T-helper 9 cell (primary cell): ENCODE measurements at places on chromosomes 12 and 14.

DNA sequence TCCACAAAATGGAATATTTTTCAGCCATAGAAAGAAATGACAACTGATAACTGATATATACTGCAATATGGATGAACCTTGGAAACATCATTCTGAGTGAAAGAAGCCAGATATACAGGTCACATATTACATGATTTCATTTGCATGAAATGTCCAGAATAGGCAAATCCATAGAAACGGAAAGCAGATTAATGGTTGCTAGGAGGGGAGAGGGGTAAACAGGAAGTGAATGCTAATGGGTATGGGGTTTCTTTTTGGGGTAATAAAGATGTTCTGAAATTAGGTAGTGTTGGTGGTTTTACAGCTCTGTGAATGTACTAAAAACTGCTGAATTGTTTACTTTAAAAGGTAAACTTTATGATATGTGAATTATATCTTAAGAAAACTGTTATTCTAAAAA lies 6.5 kb downstream of the RAD51AP1 start:
- no peak for DNase-seq

GRCh38 chr12:13116259-13116658 lies 12.8 kb upstream of the GSG1 start:
- no peak for DNase-seq

DNA sequence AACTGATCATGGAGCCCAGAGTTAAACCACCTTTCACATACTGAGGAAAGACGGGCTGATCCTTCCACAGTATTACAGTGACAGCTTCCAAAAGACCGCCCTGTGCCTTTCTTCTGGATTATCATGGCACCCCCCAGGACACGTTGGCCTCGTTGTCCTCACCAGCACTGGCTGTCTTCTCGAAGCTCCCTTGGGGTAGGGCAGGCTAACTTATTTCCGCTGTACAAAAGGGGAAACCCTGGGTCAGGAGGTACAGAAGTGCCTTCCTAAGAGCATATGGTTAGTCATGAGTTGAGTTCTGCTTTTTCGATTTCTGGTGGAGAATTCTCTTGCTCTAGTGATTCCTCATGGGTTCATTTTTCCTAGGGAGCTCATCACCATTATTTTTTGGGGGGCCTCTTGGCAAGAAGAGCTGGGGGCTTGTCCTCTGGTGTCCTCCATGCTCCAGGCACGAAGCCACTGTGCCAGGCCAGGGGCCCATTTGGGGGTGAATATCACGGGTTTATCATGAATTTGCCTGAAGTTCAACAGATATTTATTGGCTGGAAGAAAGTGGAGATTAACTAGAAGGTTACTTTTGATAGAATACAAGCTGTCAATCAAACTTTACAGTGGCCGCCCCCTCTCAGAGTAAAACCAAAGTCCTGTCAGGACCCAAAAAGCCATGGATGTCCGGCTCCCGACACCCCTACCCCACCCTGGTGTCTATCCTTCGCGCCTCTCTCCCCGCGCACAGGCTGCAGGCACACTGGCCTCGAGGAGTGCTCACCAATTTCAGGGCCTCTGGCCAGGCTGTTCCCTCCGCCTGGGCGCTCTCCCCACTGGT lies 8.8 kb upstream of the TRAF3 start:
- DNase-seq, result no peak

DNA sequence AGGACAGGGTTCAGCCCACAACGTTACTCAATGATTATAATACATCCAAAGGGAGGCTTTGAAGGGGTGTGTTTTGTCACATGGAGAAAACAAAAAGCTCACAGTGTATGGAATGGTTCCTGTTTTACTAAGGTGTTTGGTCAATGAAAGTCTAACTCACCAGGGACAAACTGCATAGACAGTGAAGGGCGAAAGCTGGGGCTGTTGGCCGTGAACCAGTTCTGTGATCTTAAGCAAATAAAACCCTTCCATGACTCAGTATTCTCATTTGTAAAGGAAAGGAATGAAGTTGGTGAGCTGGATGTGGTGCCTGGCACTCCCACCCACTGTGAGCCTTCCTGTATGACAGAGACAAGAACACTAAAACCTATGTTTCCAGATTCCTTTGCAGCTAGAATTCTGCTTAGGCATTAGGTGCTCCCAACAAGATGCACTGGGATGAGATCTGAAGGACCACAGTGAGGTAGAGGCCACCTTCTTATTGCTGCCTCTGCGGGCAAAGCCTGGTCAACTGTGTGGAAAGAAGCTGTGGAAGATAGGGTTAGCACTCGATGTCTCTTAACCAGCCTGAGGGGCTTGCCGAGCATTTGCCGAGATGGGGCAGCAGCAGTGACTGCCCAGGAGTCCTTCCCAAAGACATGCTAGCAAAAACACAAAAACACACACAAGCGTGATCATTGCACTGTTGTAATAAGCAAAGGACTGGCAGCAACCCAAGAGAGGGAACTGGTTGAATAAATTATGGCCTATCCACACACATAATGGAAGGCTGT lies 48.5 kb downstream of the VCPKMT start:
- no peak for DNase-seq

DNA sequence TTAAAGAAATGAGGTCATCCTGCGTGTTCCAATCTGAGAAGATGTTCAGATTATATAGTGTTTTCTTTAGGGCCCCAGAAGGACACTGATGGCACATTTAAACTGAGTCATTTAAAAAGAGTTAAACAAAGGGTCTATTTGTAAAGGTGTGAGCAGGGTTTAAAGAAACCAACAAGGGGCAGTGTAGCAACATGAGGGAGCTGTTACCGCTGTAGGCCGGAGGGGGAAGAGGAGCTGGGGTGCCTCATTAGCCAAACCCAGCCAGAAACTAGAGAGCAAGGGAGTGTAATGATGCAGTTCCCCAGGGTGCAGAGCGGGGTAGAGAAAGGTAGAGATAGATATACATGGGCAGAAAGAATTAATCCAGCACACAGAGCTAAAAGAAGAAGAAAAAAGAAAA lies 160.4 kb downstream of the TBX5 start:
- no peak for DNase-seq

DNA sequence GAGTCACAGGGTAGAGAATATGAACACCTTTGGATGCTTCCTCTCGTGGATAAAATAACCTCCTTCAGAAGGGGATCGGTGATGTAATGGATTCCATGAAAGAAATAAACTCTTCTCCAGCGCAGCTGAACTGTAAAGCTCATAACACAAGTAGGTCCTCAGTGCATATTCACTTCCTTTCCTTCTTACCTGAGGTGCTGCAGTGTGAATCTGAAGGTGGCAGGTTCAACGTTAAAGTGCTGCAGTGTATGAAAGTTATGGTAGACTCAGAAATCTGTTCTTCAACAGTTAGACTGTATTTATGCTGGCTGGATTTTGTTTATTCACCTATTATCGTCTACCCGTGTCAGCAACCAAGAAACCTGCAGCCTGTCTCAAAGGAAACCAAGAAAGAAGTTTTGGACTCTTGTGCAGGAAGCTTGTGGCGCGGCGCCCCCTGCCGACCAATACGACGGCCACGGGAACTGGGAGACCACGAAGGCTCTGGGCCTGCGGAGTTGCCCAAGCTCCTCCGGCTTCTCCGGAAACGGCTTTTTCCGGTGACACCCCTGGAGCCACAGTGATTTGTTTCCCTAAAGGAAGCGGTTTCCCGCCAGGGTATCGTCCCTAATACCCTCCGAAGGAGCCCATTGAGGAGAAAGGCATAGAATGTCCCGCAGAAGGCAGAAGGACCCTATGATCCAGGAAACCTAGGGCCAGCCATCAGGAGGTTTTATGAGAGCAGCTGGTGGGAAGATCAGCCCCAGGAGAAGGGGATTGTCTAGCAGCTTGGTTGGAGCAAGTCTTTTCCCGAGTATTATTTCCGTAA lies 17.6 kb upstream of the RNASE3 start:
- peak; percentile 67 for DNase-seq

DNA sequence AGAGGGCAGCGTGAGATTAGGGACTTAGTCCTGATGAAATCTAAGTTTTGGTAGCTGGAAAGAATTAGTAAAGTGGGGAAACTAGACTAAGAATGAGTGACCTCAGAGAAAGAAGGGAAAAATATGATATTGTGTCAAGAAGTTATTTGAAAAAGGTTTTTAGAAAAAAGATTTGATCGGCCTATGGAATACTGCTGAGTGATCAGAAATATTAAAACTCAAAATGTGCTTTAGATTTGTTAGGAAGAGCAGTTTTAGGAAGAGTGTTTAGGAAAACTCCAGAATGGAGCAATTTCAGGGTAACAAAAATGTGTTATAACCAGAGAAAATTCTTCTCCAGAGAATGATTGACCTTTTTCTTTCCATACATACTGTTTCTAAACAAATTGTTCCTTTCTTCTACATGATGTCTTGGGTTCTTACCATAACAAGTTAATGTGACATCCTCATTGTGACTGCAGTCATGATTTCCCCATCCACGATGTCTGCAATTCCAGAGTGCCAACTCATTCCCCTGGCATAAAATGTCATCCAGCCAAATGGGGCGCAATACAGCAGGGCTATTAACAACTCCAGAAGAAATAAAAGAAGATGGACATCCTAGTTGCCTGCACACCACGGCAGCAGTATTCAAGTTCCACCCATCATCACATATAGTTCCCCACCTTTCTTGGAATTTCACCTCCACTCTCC lies 11.8 kb downstream of the CD163L1 start:
- no peak for DNase-seq

- DNase-seq, result no peak
Measured at GRCh38 chr12:59173695-59174094, 253.4 kb upstream of the LRIG3 start.

DNA sequence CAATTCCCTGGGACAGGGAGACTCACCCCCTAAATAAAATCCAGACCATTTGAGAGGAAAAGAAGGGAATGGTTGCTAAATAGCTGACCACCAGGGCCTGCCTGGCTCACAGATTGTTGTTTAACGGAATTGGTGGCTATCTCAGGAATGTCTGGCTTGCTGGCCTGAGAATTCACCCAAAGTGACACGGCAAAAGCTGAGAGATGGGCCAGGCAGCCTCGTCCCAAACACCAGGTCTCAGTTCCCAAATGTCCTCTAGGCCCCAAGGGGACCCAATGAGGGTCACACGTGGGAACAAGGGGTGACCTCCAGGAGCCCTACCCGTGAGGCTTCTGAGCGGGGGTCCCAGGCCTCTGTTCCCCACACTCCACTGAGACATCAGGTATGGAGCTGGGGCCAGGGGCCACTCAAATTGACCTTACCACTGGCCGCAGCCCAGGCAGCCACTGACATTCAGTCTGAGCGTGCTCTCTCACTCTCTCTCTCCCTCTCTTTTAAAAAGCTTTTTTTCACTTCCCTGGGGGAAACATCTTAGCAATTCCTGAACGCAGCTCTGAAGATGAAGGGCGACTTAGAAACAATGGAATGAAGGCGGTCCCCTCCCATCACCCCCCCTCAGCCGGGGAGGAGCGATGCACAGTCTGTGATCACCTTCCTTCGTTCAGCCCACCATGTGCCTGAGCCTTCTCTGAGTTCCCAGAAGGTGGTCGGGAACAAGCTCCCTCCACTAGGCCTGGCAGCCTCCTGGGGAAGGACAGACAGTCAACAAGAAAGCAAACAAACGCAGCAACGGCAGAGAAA lies 131.2 kb downstream of the SCARB1 start:
- DNase-seq, result no peak

GRCh38 chr12:56487448-56488040 lies 417 bp downstream of the GLS2 start:
- no peak for DNase-seq
